Gastroesophageal sphincter (tissue), 4 donors: ENCODE measurements at places on chromosomes 7 and 10. TPM values are rescaled to one million over a fixed set of nuclear protein-coding genes. Genes with fewer than 3 reads are reported as not detected.

DNA sequence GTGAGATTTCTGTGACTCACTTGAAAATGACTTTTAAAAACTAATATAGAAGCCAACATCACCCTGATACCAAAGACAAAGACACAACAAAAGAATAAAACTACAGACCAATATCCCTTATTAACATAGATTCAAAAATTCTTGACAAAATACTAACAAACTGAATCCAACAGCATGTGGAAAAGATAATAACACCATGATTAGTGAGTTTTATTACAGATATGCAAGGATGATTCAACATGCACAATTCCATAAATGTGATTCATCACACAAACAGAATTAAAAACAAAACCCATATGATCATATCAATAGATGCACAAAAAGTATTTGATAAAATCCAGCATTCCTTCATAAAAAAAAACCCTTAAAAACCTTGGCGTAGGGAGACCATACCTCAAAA, 6.5 kb downstream of the MGAM start:
- no peak for ATAC-seq

- no peak for ATAC-seq
Measured at GRCh38 chr7:117113871-117114270, 160.6 kb downstream of the ST7 start.

DNA sequence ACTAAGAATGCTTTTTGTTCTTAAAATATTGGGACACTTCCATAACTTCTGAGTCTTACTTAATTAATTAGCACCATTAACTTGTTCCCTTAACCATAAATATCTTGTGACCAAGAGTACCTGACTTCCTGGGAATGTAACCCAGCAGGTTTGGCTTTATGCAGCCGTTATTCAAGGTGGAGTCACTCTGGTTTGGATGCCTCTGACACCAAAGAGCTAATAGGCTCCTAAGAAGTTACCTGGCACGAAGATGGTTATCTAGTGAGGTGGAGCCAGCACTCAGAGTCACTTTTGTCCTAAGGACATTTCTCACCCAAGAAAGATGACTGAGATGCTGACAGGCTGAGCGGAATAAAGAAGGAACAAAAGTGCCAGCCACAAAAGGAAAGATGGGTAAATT, 172.3 kb downstream of the C1GALT1 start:
- ATAC-seq: no peak

DNA sequence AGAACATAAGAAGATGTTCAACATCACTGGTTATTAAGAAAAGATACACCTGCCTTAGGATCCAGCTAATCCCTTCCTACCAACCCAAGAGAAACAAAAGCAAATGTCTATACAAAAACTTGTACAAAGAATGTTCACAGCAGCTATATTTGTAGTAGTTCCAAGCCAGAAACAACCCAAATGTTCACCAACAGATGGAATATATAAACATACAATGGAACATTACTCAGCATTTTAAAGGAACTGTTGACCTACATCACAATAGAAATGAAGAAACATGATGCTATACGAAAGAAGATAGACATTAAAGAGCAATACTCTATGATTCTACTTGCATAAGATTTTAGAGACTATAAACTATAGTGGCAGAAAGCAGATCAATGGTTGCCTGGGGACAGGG, 149.4 kb downstream of the ZNF438 start:
- ATAC-seq: no peak

DNA sequence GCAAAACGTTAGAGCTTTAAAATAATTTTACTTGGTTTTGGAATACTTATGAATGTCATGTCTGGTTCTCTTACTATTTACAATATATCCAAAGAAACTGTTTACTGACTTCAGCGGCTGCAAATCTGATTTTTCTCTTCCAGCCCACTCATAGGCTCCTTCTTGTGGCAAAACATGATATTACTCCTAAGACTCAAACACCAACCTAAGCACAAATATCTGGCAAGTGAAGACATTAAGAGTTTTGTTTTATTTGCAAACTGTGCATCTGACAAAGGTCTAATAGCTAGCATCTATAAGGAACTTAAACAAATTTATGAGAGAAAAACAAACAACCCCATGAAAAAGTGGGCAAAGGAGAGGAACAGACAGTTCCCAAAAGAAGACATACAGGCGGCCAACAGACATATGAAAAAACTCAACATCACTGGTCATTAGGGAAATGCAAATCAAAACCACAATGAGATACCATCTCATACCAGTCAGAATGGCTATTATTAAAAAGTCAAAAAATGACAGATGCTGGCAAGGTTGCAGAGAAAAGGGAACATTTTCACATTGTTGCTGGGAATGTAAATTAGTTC, 20.3 kb upstream of the GJC3 start:
- ATAC-seq: no peak

DNA sequence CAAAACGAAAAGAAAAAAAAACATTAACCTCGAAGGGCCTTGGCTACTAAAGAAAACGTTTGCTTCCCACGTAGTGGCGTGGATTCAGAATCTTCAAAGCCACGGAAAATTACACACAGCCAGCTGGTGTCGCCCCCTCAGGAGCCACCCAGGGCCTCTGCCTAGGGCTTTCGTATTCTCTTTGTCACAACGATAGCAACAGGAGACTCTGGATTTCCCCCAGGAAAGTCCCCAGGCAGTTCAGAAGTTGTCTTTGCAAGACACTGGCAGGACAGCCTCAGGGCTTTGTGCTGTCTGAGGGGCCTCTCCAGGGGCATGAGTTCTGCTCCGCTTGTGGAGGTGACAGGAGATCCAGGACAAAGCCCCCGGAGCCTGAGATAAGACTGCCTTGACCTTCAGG, 150.2 kb upstream of the INSYN2A start:
- ATAC-seq: no peak

- no peak for ATAC-seq
Measured at GRCh38 chr10:118720685-118721538, 33.9 kb downstream of the CACUL1 start.

CNNM1 gene
- total RNA-seq: 3.1 TPM

PTPRN2 gene
- total RNA-seq: 1.7 TPM

GRCh38 chr7:102046373-102047117, 229.1 kb downstream of the CUX1 start:
- no peak for ATAC-seq
